ENCODE measurements at places on chromosomes 16 and 17.

- peak; percentile 11 for DNase-seq
Measured at GRCh38 chr17:65231662-65232335, 94.6 kb downstream of the RGS9 start.

DNA sequence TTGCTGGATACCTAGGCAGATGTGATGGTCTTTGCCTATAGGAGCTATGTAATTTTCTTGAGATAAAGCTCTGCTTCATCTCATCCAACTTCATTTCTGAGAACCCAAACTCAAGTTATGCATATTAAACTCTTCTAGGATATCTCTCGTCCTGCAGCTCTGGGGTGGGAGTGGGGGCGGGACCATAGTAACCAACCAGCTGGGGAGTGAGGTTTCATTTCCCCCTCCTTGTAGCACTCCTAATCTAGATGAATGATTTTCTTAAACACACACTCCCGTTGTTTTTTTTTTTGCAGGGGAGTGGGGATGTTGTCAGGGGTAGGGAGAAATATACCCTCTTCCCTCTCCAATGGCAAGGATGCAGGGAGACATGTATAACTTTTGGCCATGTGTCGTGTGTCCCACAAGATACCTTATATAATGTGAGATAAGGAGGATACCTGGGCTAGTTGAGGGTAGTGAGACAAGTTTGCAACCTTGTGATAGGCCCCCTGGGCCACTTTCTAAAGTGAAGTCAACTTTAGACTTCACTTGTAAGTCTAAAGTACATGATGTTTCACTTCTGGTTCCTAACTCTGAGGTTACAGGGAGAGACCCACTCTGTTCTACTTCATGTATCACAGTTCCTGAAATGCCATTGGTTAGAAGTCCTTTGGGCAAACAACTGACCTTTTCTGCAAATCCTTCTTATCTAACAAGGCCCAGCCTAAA lies 10.5 kb upstream of the HEATR6 start:
- no peak for DNase-seq

GRCh38 chr16:86107215-86107825 lies 208.4 kb downstream of the IRF8 start:
- DNase-seq: no peak

DNA sequence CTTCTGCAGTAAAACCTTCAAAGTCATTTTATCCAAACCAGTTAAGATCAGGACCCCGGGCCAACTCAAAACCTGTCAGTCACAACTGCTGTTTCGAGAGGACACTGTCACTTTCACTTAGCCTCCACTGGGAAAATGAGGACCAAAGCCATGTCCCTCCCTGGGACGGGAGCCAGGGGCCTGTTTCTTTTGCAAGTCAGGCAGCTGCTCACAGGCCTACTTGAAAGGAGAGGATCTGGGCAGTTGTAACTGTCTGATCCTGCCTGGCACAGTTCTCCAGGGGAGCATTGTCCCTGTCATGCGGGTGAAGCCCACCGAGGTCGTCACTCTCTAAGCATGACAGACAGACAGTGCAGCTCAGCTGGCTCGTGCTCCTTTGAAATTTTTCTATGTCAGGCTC lies 276.2 kb downstream of the NPIPA8 start:
- no peak for DNase-seq
